Bronchial smooth muscle cell (primary cell): ENCODE measurements at places on chromosomes 1 and 21. TPM values are rescaled to one million over a fixed set of nuclear protein-coding genes. Genes with fewer than 3 reads are reported as not detected.

SPATA46 gene
- not detected in 2 replicates for total RNA-seq

IL20 gene
- total RNA-seq = not detected in 2 replicates

OXCT2 gene
- 0.09 and 2.2 TPM in 2 replicates for total RNA-seq

ANGPTL3 gene
- not detected in 2 replicates for total RNA-seq

SPATA45 gene
- not detected in 2 replicates for total RNA-seq

PCSK9 gene
- 0.94 and 1.1 TPM in 2 replicates for total RNA-seq

PROX1 gene
- total RNA-seq = under 0.01 and 0.26 TPM in 2 replicates

PLA2G2D gene
- total RNA-seq = not detected in 2 replicates

CELA3A gene
- total RNA-seq = not detected in 2 replicates

TP73 gene
- not detected in 2 replicates for total RNA-seq

CHRNB2 gene
- under 0.01 TPM in 1 of 2 replicates, not detected in the other for total RNA-seq

ARHGEF10L gene
- total RNA-seq = 12.3 and 20.4 TPM in 2 replicates
